ENCODE measurements at places on chromosomes 12 and 14. TPM values are rescaled to one million over a fixed set of nuclear protein-coding genes. Genes with fewer than 3 reads are reported as not detected.

DNA sequence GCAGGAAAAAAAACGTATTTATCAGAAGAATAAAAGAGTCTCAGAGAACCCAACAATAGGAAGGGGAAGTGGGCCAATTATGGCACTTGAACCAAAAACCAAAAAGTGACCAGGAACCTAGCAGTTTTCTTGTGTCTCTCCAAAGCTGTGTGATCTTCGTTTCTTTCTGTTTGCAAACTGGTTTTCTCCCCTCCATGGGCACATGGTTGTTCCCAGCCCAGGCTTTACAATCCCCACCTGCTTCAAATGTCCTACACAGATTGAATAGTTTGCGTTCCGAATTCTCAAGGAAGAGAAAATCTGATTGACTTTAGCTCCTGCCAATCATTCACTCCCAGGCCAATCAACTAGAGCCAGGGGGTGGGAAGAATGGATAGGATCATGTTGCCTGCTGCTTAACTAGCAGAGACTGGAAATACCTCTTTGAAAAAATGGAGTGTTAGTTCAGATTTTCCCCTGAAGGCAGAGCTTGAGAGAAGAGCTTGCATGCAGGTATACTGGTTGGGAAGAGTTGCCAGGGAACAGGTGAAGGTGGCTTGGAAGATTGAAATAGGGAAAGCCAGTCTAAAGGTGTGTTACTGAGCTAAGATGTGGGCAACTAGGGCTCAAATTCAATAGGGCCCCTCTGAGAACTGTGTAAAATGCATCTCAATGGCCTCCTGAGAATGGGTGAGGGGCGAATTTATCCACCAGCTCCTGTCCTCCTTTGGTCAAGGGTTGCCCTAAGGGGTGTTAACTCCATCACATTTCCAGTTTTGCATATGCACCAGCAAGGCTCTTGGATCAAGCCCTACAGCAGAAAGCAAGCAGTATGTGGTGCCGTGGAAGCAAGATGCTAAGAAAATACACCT is 106.4 kb upstream of the SRRM4 start:
- DNase-seq: no peak

GRCh38 chr14:98501836-98502235 is 770.2 kb downstream of the BCL11B start:
- DNase-seq: no peak

- DNase-seq: no peak
These were observed 1331.5 kb upstream of the TMEM132C start for GRCh38 chr12:126935435-126935834.

DNA sequence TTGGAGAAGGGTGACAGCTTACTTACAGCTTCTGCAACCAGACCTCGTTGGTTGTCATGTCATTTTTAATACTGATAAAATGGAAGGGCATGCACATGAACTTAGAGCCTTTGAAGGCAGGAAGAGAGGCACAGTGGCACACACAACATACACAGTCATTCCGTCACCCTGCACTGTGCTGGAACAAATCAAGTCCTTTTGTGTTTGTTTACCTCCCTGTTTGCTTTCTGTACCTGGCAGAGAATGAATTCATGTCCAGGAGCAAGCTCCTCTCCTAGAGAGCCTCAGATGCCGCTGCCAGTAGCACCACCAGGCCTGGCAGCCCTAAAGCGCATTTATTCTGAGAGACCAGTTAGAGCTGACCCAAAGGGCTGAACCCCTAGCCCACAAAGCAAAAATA is 460.3 kb downstream of the EGLN3 start:
- no peak for DNase-seq

DNA sequence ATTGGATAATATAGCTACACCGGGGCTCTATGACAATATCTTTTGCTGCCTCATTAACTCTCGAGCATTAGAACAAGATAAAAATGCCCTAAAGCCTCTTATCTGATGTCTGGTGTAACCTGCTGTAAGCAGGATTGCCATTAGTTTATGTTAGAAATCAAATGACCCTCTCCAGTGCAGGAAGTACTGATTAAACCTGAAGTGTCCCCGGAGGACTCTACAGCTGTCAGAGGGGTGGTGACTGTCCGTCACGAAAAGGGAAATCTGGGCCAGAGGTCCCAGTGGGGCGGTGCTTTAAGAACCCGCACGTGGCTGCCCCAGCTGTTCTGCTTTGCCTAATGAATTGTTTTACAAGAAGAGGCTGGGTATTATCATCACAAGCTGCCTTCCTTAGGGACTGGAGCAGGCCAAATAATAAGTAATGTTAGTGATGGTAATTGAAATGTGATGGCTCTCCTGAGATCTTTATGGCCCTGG is 55.7 kb downstream of the LIN52 start:
- peak; percentile 18 for DNase-seq

- DNase-seq: no peak
These were observed 159.3 kb downstream of the TTC8 start for GRCh38 chr14:88983755-88984154.

- DNase-seq: no peak
These were observed 1261.2 kb downstream of the TMEM121 start for GRCh38 chr14:106787626-106788025.

DNA sequence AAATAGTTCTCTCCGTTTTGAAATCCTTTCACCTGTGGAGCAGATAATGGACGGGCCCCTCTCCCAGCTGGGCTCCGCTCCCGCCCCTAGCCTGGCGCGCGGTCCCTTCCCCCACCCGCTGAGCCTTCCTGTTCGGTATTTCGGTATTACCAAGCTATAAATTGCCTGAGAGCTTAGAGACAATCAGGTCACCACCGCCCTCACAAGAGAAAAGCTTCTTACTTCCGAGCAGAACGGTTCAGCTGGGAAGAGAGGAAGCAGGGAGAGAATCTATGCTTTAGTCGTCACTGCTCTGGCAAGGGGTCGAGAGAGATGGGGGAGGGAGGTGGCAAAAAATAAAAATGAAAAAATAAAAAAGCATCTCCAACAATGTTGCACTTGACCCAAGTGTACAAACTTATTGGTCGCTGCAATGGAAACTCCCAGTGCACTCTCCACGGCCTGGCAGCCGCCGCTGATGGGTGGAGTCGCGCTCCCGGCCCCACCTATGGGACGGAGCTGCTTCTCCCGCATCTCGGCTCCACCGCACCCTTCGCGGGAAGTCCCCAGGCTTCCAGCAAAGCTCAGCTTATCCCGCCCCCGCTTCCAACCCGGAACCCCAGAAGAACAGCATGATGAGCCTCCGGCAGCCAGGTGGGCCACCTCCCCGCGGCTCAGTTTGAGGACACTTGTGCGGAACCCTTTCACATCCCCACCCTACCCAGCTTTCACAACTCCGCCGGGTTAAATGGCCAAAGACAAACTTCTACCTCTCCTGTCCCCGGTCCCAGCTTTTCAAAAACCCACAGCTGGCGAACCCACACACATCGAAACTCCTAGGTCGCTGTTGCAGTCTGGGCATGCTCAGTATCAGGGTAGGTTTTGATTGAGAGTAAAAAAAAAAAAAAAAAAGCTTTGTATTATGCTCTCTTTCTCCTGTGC is 832 bp upstream of the SYT1 start:
- DNase-seq: peak; percentile 45

MAP3K9 gene
- 4.0 TPM for polyA plus RNA-seq

MANSC4 gene
- polyA plus RNA-seq: 0.15 TPM
